Activated gamma-delta T cell (primary cell): ENCODE measurements at places on chromosomes 16 and 17.

DNA sequence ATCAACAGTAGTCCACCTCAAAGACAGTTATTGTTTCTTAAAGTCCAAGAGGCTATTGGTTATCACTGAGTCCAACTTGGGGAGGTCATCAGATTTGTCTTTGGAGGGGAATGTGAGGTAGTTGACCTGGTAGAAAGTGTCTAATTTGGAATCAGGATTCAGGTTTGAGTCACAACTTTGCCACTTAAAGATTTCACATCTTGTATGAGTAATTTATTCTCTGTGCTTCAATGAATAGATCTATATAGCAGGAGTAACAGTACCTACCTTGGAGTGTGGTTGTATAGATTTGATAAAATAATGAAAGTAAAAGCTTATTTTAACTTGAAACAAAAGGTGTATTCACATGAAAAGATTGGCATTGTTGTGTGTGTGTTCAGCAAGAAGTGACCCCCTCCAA lies 119.3 kb upstream of the TBX2 start:
- DNase-seq: no peak

GRCh38 chr16:9094011-9094846 lies 2.8 kb downstream of the HAPSTR1 start:
- no peak for DNase-seq

DNA sequence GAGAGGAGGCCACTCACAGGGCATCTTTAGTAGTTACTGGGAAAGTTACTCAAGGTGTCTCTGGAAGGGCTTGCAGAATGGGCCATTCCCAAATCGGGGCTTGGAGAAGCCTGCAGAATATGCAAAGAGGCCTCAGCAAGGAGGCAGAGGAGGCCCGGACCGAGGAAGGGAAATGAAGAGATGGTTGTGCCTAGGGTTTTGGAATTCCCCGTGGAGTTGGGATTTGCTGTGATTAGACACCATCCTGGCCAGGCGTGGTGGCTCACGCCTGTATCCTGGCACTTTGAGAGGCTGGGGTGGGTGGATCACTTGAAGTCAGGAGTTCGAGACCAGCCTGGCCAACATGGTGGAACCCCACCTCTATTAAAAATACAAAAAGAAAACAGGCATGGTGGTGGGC lies 193.0 kb downstream of the IRF8 start:
- DNase-seq: no peak

- DNase-seq: peak; percentile 90
Measured at GRCh38 chr16:57185945-57186871, at the start of the genes PSME3IP1 and RSPRY1. Gene PSME3IP1, minus strand, starts transcription at chr16:57186039. Its CDS starts 12,185 bp downstream, at chr16:57173854. Gene RSPRY1, plus strand, starts transcription at chr16:57186329. Its CDS starts 18,330 bp downstream, at chr16:57204659.

GRCh38 chr16:48188449-48189102 lies 32.8 kb upstream of the ABCC12 start:
- DNase-seq: no peak

DNA sequence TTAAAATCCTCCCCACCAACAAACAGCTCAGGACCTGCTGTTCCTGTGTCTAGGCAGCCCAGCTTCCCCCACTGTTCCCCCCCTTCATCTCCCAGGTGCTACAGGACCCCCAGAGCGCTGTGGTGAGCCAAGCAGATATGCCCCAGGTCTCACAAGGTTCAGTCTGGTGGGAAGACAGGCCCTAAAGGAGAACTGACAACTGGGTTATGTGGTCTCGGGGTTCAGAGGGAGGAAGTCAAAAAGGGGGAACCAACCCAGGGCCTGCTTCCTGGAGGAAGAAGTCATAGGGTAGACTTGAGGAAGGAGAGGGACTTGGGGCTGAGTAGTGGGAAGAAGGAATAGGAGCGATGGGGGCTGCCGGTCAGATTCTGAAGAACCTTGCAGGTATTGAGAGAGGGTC lies 2.6 kb downstream of the RIPOR1 start:
- no peak for DNase-seq

- DNase-seq: no peak
Measured at GRCh38 chr16:69476920-69477443, 52.6 kb downstream of the CYB5B start.

DNA sequence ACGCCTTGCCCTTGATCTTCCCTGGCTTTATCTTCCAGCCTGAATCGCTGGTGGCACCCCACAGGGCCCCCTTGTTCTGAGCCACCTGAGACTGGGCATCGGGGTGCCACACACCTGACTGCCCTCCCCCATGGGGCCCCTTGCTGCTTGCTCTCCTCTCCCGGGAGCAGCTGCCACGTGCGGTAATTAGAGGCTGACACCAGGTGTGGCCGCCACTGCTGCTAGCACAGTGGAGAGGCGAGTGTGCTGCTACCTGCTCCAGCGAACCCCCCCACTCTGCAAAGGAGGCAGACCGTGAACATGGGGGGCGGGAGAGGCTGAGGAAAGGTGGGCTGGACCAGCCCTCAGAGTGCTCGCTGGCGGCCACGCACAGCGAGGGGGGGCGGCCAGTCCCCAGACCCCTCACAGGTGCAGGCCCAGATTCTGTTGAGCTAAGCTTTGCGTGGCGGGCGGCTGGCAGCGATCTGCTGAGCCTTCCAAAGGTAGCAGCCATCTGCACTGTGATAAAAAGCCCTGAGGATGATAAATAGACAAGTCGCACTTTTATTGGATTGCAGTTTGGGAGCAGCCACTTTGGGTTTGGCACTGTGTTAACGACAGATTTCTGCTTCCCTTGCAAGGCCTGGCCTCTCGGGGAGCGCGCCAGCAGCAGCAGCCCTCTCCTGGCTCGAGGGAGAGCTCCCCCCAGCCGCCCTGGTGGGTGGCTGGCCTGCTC lies 167.9 kb upstream of the GSE1 start:
- no peak for DNase-seq
